ENCODE measurements at places on chromosomes 6 and 20.

- no peak for DNase-seq
Measured at GRCh38 chr6:148240461-148240840, 102.2 kb upstream of the SASH1 start.

DNA sequence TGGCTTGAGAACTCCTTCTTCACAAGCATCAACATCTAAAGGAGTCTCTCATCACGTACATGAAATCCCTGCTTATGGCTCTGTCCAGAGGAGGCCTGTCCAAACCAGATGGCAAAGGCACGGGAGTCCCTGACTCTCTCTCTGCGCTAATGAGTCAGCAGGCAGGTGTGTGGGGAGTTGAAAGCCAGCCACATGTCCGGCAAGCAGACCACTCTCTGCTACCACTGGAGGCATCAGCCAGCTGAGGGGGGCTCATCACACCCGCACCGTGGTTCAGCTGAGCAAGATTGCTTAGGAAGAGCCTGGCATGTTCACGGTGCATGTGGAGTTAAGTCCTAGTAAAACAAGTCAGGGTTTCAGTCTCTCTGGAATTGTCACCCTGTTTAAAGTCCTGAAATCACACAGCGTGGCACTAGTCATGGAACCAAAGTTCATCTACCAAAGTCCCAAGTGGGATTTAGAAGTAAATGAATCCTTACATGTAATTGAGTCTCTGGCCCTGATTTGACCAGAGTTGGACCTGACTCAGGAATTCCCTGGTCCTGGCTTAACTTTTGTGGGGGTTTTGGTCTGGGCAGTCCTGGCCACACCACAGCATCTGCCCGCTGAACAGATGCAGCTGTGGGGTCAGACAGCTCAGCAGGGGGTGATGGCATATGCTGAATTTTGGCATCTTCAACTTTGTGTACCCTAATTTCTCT is 155.2 kb upstream of the RIN2 start:
- DNase-seq, result no peak

GRCh38 chr20:46190478-46191167 is 72.5 kb downstream of the CD40 start:
- DNase-seq, result no peak

- no peak for DNase-seq
Measured at GRCh38 chr6:2147766-2148448, 97.5 kb downstream of the GMDS start.

- no peak for DNase-seq
Measured at GRCh38 chr6:14873101-14873500, 372.8 kb upstream of the JARID2 start.

DNA sequence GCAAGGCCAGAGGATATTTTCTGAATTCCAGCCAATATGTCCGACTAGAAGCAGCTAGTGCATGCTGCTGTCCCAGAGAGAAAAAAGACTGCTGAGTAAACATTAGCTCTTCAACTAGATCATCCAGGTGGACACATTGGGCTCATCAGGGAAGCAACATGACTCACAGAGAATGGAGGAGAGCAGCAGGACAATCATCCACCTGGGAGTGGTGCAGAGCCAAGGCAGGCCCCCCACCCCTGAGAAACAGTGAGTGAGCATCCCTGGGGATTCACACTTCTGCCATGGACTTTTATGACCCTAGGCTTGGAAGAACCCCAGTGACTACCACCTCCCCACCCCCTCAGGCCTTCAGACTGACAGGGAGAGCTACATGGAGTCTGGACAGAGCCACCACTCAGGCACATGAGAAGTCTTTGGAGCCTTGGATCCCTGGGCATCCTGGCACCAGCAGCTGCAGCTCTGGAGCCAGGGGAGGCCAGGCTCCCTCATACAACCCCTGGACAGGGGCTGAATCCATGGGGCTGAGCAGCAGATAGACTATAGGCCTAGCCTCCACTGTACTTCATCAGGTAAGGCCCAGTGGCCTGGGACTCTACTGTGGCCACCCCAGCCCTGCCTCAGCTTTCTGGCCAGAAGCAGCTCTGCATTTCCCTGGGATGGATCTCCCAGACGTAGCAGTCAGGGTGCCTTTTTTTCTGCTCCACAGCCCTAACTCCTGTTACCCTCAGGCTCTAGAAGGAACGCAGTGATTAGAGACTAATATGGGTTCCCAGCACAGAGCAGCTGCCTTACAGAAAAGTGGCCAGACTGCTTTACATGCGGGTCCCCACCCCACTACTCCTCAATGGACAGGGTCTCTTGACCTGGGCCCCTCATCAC is 82.9 kb upstream of the RNF217 start:
- DNase-seq, result no peak

- no peak for DNase-seq
Measured at GRCh38 chr6:106849676-106850332, 124.7 kb downstream of the CD24 start.

- DNase-seq, result no peak
Measured at GRCh38 chr6:85798931-85799652, 156.4 kb upstream of the SYNCRIP start.

DNA sequence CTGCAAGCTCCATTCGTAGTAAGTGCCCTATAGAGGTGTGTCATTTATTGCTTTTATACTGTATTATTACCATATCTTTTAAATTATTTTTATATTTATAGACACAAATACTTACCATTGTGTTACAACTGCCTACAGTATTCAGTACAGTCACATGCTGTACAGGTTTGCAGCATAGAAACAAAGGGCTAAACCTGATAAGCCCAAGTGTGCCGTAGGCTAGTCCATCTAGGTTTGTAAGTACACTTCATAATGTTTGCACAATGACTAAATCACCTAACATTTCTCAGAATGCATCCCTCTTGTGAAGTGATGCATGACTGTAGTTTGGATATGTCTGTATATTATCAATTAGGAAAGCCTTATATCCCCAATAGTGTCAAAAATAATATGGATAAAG is 122.8 kb downstream of the CLVS2 start:
- peak; percentile 1 for DNase-seq

DNA sequence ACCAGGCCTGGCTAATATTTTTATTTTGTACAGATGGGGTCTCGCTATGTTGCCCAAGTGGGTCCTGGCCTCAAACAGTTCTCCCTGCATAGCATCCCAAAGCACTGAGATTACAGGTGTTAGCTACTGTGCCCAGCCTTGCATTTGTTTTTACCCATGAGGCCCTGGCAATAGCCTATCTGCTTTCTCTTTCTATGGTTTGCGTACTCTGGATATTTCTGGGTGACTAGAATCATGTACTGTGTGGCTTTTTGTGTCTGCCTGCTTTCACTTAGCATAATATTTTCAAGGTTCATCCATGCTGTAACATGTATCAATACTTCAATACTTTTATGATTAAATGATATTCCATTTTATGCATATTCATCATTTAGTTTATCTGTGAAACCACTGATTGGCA is 451.7 kb downstream of the GRIK2 start:
- DNase-seq, result no peak

GRCh38 chr6:56949925-56950495 is 4.9 kb upstream of the BEND6 start:
- no peak for DNase-seq

DNA sequence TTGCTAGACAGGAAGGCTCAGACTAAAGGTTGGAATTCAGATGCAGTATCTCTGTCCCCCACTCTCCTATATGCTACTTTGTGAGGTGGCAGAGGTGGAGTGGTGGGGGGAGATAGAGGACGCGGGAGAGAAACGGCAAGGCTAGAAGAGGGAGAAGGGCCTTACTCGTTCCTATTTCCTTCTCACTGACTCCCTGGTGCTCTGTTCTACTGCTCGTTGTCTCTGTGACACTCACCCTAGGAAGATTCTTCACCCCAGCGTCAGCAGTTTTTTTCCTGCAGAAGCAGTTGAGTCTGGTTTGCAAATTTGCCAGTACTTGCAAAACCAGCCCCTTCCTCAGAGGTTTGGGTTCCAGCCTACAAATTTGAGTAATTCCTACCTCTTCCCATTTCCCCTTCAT is 801.1 kb upstream of the SLC35B3 start:
- DNase-seq, result no peak

- DNase-seq, result no peak
Measured at GRCh38 chr20:32898729-32899128, 40.0 kb downstream of the EFCAB8 start.

GRCh38 chr6:117550618-117551242 is 51.6 kb downstream of the GOPC start:
- no peak for DNase-seq

- DNase-seq, result no peak
Measured at GRCh38 chr6:69868961-69869360, 2.6 kb downstream of the COL19A1 start.

DNA sequence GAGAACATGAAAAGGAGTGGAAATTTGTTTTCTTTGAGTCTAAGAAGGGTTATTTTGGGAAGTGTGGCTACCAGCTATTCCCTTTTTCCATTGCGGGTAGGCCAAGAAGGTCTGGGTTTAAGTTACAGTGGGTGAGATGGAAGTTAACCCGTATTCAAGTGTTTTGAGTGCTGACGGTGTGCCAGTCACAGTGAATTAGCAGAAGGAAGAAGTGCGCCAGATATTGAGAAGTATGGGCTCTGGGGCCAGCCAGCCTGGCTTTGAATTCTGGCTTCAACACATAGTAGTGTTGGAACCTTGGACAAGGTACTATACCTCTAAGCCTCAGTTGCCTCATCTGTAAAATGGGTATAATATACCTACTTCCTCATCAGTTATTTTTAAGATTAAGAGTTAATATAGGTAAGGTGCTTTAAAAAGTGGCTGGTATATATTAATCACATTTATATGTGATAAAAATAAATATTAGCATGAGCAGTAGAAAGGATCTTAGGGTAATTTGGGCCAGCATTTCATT is 16.3 kb downstream of the ZNF76 start:
- no peak for DNase-seq

- no peak for DNase-seq
Measured at GRCh38 chr6:1652842-1653241, 43.1 kb downstream of the FOXC1 start.

DNA sequence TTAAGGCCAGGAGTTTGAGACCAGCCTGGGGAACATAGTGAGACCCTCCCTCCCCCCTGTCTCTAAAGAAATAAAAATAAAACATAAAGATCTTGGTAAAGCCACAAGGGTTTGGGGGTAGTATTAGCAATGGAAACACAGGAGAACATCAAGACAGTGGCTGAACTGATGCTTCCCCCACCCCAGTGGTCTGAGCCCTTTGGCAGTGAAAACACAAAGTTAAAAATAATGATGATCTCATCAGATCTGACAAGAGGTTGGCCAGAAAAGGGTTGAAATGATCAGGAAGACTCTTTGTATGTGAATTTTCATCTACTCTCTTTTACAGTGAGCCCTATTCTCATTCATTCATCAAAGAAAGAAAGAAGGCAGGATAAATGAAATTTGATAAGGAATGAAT is 93.7 kb downstream of the KCNB1 start:
- no peak for DNase-seq

- DNase-seq, result no peak
Measured at GRCh38 chr6:42368181-42368580, 83.5 kb downstream of the TRERF1 start.

- DNase-seq, result no peak
Measured at GRCh38 chr6:37487591-37488380, 11.9 kb downstream of the CCDC167 start.

DNA sequence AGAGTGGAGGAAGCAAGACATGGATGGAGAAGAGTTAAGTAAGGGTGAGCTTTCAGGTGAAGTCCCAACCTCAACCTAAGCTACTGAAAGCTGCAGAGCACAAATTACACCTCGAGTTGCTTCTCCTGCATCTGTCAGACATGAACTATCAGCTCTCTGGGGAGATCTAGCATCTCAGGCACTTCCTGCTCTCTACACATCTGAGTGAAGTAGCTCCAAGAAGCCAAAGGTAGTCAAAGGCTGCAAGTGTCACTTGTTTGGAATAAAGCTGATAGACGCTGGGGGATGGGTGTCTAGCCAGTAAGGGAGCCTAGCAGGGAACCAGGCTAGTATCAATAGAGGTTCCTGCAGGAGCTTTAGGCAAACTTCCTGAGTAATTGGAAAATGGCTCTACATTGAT is 228.0 kb downstream of the PLCB1 start:
- DNase-seq, result no peak

GRCh38 chr20:20849161-20849560 is 136.7 kb upstream of the RALGAPA2 start:
- DNase-seq, result no peak

GRCh38 chr6:15183979-15184378 is 61.9 kb upstream of the JARID2 start:
- no peak for DNase-seq

GRCh38 chr20:23269954-23270353 is 80.6 kb upstream of the NXT1 start:
- DNase-seq, result no peak

DNA sequence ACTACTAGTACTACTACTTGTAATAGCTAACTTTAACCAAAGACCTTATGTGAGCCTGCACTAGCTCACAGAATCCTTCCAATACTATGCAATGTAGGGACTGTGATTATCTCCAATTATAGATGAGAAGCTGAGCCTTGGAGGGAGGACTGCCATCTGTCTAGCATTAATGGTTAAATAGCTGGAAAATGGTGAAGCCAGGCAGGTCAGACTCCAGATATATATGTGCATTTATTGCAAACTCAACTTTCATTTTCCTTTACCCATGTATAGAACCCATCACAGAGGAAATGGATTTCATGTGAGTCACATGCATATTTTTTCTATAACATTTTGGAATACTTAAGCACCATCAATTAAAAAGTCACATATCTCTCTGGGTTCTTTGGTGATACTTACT is 229.9 kb downstream of the BCAS1 start:
- no peak for DNase-seq

GRCh38 chr6:39166189-39166911 is 51.4 kb upstream of the SAYSD1 start:
- DNase-seq, result peak; percentile 42

- DNase-seq, result no peak
Measured at GRCh38 chr6:85435851-85436250, 14.0 kb upstream of the NT5E start.

- DNase-seq, result no peak
Measured at GRCh38 chr6:79117752-79118151, 39.7 kb upstream of the PHIP start.

DNA sequence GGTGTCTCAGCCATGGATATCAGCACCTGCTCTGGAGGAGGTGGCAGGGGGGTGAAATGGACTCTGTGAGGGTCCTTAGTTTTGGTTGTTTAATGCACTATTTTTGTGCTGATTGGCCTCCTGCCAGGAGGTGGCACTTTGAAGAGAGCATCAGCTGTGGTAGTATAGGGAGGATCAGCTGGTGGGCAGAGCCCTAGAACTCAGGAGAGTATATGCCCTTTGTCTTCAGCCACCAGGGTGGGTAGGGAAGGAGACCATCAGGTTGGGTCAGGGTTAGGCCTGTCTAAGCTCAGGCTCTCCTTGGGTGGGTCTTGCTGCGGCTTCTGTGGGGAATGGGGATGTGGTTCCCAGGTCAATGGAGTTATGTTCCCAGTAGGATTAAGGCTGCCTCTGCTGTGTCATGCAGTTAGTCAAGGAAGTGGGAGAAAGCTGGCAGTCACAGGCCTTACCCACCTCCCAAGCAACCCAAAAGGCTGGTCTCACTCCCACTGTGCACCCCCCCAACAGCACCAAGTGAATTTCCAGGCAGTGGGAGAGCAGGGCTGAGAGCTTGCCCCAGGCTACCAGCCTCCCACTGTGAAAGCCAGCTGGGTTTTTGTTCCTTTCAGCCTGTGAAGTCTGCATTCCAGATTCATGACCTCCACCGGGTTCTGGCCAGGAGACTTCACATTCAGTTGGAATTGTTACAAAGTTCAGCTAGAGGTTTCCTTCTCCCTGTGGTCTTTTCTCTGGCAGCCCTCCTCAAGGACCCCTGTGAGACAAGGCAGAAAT is 5.7 kb upstream of the OSTM1 start:
- no peak for DNase-seq
